ENCODE measurements at places on chromosomes 2 and 18. TPM values are rescaled to one million over a fixed set of nuclear protein-coding genes. Genes with fewer than 3 reads are reported as not detected.

ARHGEF33 gene
- 0.32 TPM for total RNA-seq

NEB gene
- 1.5 TPM for total RNA-seq

COLEC11 gene
- 2.9 TPM for total RNA-seq

FAM124B gene
- 1.00 TPM for total RNA-seq

DPP10 gene
- 0.32 TPM for total RNA-seq

SCYGR4 gene
- not detected for total RNA-seq

MYO1B gene
- total RNA-seq, result 16.8 TPM

ASPRV1 gene
- total RNA-seq, result 0.78 TPM

KCNG2 gene
- total RNA-seq, result not detected

CENPA gene
- 0.51 TPM for total RNA-seq

PFN4 gene
- total RNA-seq, result 0.46 TPM

TGFA gene
- total RNA-seq, result 2.1 TPM

KIF1A gene
- total RNA-seq, result 0.65 TPM

DLX2 gene
- total RNA-seq, result not detected

VIT gene
- total RNA-seq, result 19.4 TPM

RNF144A gene
- 14.5 TPM for total RNA-seq

POTEC gene
- total RNA-seq, result not detected

SPHKAP gene
- 113 TPM for total RNA-seq

CYRIA gene
- total RNA-seq, result 3.9 TPM

GRCh38 chr2:59594671-59595222, 958.7 kb downstream of the BCL11A start:
- DNase-seq, result no peak

GRCh38 chr18:523561-523960, 23.1 kb upstream of the COLEC12 start:
- DNase-seq, result no peak

DNA sequence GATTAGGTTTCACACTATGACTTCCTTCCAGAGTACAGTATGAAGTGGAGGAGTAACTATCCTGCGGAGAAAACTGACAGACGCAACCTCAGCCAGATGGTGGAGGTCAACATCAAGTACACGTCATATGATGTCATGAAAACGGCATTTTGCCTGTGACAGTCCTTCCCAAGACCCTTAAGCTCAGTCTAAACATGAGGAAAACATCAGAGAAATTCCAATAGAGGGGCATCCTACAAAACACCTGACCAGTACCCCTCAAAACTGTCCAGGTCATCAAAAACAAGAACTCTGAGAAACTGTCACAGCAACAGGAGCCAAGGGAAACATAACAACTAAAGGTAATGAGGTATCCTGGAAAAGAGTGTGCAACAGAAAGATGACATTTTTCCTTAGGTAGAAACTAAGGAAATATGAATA, 1.7 kb downstream of the RNU4ATAC start:
- DNase-seq, result no peak

DNA sequence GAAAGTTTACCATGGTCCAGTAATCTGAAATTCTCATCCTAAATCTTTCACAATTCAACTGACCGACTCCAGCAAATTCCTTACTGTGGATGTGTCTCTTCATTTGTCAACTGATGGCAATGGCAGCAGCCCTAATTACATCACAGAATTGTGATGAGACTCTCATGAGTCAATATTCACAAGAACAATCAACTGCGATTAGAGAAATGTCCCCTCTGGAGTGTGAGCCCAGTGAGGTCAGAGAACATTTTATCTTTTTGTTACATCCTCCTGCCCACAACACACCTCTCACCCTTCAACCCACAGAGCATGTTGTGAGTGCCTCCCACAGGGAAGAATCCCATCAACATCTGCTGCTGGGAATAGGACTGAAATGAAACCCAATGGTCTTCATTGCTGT, 73.6 kb downstream of the CD226 start:
- no peak for DNase-seq

DNA sequence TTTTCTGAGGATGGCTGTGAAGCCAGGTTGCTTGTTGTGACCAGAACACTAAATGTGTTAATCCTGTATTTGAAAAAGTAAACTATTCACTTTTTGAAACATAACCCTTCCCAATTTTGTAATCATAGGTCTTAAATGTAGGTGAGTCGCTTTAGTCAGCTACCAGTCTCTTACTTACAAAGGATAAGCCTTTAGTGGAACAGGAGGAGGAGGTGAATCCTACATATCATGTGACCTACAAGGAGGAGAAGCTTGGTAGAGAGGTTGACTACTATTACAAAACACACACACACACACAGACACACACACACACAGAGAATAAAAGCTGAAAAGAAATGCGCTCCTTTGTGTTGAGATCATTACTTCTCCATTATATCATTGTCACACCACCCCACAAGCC, 59.9 kb upstream of the SPAG16 start:
- DNase-seq, result no peak

DNA sequence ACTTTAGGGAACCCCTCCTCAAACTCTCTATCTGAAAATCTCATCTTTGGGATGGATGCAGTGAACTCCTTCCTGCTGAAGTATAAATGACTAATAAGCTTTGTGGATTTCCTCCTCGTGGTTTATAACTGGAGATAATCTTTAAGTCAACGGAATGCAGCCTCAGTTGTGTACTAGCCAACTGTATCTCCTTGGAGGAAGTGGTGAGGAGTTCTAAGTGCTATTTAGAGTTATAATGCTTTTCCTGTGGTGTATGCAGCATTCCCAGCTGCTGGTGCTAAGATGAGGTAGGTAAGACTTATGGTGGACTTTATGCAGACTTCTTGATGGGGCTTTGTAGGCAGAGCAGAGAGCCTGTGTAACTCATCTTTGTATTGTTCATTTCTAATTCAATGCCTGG, 90.9 kb downstream of the LYPD6B start:
- no peak for DNase-seq

GRCh38 chr2:209638346-209638745, 133.3 kb upstream of the UNC80 start:
- DNase-seq, result no peak

- DNase-seq, result no peak
Measured at GRCh38 chr2:217971166-217971565, 31.6 kb downstream of the TNS1 start.

- no peak for DNase-seq
Measured at GRCh38 chr2:158692372-158693103, 102.6 kb upstream of the DAPL1 start.

GRCh38 chr2:174338671-174339560, 4.2 kb downstream of the SP9 start:
- no peak for DNase-seq

GRCh38 chr2:11628675-11629074, 41.3 kb downstream of the NTSR2 start:
- DNase-seq, result no peak

GRCh38 chr2:230202430-230203109, 17.2 kb downstream of the SP110 start:
- DNase-seq, result no peak

- no peak for DNase-seq
Measured at GRCh38 chr2:144654523-144654922, 134.6 kb upstream of the ZEB2 start.

- DNase-seq, result no peak
Measured at GRCh38 chr2:22458440-22458839, 926.5 kb upstream of the KLHL29 start.

DNA sequence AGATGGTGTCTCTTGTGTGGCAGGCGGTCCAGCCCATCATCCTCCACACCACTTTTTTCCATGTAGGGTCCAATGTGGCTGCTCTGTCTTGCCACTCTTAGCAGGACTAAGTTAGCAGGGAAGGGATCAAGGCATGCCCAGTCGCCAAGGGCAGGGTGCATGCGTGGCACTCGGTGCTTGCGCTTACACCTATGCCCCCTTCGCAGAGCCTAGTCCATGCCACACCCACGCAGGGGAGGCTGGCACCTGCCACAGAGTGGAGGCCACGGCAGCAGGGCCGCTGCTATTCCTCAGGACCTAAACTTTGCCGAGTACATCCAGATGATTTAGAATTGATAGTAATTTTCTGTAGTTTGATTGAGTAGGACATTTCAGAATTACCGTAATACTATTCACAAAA, 59.5 kb downstream of the RALBP1 start:
- DNase-seq, result no peak

DNA sequence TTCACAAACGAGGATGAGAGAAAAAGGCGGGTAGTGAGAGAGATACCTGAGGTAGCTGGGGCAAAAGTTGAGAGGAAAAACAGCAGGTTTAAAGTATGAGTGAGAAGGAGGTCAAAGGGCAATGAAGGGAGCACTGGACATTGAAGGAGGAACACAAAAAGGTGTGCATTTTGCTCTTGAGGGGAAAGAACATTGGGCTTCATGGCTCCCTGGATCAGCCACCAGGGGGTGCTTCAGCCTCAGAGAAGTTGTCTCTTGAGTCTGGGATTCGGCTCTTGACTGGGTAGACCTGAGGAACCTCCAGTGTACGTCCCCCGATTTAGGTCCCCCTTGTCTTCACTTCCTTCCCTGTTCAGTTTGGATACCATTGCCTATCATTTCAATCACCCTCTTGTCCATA, 128.5 kb downstream of the RAPGEF4 start:
- DNase-seq, result peak; percentile 69

DNA sequence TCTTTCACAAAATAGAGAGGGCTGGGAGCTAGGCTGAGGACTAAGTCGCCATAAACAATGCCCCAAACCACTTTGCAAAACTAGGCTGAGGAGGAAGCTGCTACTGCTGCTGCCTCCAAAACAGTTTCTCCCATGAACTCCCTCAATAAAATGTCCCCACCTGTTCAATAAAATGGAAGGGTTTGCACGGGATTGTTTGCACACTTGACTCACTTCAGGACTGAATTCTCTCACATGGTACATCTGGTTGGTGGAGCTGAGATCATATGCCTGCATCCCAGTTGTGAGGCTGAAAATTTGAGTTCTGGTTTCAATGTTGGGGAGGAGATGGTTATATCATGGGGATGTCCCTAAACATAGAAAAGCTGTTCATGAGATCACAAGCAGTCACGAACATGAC, 26.5 kb downstream of the NCKAP5 start:
- DNase-seq, result no peak

- no peak for DNase-seq
Measured at GRCh38 chr2:28329184-28329583, 63.5 kb upstream of the FOSL2 start.

DNA sequence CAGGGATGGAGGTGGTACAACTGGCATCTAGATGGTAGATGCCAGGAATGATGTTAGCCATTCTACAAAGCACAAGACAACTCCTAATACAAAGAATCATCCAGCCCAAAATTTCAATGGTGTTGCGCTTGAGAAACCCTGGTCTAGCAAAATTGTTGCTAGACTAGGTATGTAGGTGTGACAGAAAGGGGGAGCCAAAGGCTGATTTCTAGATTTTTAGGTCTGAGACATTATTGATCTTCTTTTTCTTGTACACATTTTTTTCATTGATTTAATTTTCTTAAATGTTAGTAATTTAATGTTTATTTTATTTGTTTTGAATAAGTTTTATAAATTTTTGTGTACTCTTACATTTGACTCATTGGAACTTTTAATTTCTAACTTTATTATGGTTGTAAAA, 216.4 kb downstream of the FSIP2 start:
- no peak for DNase-seq

GRCh38 chr2:67878743-67879142, 184.1 kb downstream of the C1D start:
- DNase-seq, result no peak

GRCh38 chr18:61570070-61570469, 236.8 kb downstream of the CDH20 start:
- no peak for DNase-seq

DNA sequence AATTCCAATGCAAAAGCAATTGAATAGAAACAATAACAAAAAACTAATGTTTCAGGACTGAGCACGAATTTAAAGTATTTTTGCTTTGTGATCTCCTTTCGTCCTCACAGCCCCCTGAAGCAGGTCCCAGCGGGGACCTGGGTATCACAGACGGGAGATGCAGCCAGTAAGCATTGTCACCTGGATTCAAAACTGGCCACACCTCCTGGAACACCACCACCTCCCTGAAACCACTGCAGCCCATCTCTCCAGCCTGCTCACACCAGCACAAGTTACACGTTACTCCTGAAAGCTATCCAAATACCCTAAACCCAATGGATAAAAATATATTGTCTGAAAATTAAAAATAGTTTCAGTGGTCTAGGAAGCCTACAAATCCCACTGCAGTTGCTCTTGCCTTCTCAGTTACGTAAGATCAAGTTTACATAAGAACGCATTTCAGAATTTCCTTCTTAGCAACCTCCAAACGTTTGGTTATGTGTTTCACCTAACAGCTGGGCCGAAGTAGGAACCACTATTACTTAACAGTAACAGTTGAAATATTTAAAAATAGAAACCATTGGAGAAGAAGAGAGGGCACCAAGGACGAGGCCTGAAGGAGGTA, 178.0 kb downstream of the HDAC4 start:
- peak; percentile 34 for DNase-seq

DNA sequence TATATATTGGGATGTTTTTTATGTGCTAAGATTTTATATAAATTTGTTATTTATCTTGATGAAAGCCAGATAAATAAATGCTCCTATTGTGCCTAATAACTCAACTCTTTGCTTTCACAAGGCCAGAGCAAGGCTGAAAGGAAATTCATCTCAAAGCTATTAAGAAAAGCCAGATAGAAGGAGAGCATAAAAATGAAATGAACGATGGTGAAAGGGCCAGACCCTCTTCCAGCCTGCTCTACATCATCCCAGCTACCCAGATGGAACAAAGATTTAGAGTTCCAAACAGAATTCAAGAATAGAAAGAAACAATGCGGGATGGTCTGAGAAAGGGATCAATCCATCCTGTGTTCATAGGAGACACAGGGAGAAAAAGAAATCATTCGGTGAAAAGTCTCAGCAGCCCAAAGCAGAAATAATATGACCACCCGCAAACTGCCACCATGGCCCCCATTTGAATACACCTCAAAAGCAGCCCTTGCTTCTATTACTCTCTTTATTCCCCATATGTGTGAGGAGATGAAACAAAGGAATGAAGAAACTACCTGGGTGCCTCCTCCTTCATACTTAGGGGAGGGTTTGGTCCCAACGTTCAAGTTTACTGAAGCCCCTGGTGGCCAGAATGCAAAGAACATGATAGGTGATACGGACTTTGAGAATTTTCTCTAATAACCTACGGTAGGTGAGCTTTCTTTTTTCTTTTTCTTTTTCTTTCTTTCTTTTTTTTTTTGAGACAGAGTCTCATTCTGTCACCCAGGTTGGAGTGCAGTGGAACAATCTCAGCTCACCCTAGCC, 110.1 kb upstream of the FBXO11 start:
- DNase-seq, result no peak

DNA sequence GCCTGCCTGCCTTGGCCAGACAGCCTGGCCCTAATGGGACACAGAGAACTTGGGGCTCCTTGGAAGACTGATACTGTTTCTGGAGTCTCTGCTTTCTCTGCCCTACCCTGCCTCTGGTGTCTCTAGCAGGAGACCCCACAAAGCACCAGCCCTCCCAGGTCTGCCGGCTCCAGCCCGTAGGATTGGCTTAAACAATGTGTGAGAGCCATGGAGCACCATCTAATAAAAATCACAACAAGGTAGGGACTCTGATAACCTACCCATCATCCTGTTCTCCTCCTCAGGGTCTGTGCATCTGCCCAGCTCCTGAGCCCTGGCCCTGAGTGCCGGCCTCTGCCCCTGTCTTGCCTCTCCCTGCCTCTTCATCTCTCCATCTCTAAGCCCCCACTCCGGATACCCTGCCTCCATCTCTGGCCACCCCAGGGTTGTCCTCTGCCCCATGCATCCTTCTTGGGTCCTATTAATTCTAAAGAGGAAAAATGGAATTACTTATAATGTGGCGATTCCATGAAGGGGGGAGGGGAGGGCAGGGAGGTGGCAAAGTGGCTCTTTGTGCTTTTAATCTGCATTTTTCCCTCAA, 1.2 kb upstream of the ECEL1 start:
- DNase-seq, result peak; percentile 10

- no peak for DNase-seq
Measured at GRCh38 chr18:62521593-62521992, 1.2 kb upstream of the ZCCHC2 start.

All from Right ventricle myocardium superior (tissue), 1 donor.